ENCODE measurements at places on chromosomes 6 and 20.

- H3K4me1 ChIP-seq: no peaks in the 10 kb centered on the region
- H3K27me3 ChIP-seq: no peaks in the 10 kb centered on the region
- no peaks in the 10 kb centered on the region for H3K36me3 ChIP-seq
- H3K27ac ChIP-seq: no peak overlapping the region
Measured at GRCh38 chr6:152261179-152261578, 376.0 kb downstream of the SYNE1 start.

- no peak for DNase-seq
- H3K4me3 ChIP-seq: no peak overlapping the region
- H3K27me3 ChIP-seq: no peaks in the 10 kb centered on the region
- peaks cover 2% of the 10 kb centered on the region for H3K4me1 ChIP-seq
- H3K36me3 ChIP-seq: no peaks in the 10 kb centered on the region
- H3K27ac ChIP-seq: no peak overlapping the region
Measured at GRCh38 chr6:6964675-6965074, 143.1 kb upstream of the RREB1 start.

DNA sequence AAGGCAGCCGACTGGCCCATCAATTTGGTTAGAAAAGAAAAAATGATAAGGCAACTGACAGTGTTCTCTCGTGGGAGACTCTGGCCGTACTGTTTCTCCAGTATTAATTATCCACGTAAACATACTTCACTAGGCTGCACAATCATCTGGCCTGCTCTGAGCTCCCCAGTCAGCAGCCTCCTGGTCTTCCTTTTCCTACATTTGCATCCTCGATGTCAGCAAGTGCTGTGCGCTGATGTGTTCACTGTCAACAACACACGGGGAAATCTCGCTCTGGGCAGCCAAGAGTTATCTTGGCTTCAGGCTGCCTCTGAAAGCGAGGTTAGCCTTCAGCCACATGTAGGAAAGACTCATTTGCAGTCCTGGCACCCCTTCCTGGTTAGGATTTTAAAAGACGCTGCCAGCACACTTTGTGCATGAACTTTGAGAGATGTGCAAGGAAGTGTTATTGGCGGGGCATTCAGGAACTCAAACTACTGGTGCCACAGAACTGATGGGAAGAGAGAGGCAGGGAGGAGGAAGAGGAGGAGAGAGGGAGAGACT lies 460.5 kb upstream of the ARID1B start:
- H3K4me1 ChIP-seq: no peaks in the 10 kb centered on the region
- H3K27me3 ChIP-seq: no peaks in the 10 kb centered on the region
- no peak overlapping the region for H3K4me3 ChIP-seq
- no peak for DNase-seq
- H3K36me3 ChIP-seq: no peaks in the 10 kb centered on the region

- H3K4me1 ChIP-seq: no peaks in the 10 kb centered on the region
- H3K4me3 ChIP-seq: no peak overlapping the region
- no peaks in the 10 kb centered on the region for H3K27me3 ChIP-seq
- H3K27ac ChIP-seq: no peak overlapping the region
Measured at GRCh38 chr20:7772371-7772770, 167.9 kb downstream of the HAO1 start.

DNA sequence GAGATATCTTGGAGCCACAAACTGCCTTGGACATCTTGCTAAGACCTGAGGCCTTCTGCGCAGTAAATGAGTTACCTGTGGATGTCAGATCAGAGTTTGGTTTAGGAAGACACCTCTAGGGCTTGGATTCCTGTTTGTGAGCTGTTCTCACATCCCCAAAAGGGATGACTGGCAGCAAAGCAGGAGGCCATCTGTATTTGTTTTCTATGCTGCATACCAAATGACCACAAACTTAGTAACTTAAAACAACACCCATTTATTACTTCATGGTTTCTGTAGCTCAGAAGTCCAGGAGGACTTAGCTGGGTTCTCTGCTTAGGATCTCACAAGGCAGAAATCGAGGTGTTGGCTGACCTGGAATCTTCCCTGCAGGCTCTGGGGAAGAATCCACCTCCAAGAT lies 116.7 kb downstream of the UNC5CL start:
- no peak overlapping the region for H3K27ac ChIP-seq
- H3K27me3 ChIP-seq: peaks cover 10% of the 10 kb centered on the region
- no peaks in the 10 kb centered on the region for H3K36me3 ChIP-seq

DNA sequence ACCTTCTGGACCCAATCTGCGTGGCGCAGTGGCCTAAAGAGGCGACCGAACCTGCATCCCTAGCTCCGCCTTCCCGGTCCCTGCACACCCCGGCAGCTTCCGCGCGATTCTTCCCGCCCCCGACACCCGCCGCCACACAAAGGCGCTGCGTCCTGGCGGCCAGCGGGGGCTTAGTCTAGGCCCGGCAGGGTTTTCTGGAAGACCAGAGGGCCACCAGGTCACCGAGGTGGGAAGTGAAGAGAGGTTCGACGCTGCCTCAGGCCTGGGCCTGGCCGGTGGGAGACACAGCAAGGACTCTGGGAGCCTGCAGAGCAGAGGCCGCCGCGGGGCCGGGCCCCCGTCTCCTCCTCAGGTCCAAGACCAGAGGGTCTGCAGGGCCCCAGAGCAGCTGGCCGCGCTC lies 154.9 kb downstream of the OR2B2 start:
- H3K36me3 ChIP-seq: no peaks in the 10 kb centered on the region
- DNase-seq: no peak
- no peak overlapping the region for H3K4me3 ChIP-seq
- no peak overlapping the region for H3K27ac ChIP-seq
- no peaks in the 10 kb centered on the region for H3K27me3 ChIP-seq

DNA sequence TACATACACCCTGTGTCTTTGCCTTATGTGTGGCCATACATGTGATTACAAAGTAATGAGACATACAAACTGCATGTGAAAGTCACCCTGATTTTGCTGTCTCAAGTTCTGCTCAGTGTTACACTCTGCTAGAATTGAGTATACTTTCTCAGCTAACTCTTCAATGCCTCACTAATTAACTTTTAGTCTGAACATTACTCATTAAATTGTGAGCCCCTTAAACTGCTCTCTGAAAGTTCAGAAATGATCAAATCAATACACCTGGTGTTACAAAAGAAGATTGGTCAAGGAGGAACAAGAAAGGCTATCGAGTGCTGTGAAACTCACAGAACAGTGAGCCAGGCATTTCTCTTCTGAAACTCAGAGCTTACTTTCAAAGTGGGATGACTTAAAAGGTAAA lies 71.3 kb downstream of the MKKS start:
- H3K4me1 ChIP-seq: no peaks in the 10 kb centered on the region
- DNase-seq: no peak
- H3K27ac ChIP-seq: no peak overlapping the region
- H3K36me3 ChIP-seq: no peaks in the 10 kb centered on the region
- no peak overlapping the region for H3K4me3 ChIP-seq
- H3K27me3 ChIP-seq: no peaks in the 10 kb centered on the region

GRCh38 chr6:20474874-20475542 lies 59.2 kb upstream of the CDKAL1 start:
- H3K4me1 ChIP-seq: no peaks in the 10 kb centered on the region
- no peaks in the 10 kb centered on the region for H3K27me3 ChIP-seq
